CMK (cell line): ENCODE measurements at places on chromosomes 5 and 9.

DNA sequence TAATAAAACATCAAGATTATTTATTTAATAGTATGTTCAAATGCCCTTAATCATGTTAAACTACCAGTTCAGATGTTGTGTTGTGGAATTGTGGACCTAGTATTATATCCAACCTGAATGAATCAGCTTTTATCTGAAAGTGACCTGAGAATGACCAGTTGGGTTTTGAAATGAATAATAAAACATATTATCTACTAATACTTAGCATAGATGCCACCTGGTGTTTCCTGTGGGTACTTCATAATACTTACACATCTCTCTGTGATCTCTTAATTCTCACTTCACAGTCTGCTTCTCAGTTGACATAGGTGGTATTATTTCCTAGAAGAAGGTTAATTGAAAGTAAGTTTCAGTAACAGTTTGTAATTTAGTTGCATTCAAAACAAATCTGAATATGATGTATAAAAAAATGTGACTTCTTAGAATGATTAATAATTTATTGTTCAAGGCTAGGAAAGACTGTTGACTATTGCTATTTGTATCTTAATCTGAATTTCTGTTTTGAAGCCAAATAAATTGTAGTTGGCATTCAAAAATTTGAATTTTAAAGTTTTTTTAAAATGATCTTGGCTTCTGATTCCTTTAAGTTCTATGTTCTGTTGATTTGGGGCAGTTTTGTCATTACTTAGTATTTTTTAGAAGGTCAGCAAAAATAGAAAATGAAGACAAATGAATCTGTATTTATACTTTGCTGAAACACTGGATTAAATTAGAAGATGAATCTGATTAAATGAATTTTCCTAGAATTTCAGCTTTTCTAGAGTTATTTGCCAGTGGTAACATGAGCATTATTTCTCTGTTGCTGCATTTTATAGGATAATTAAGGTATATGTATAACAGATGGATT is 48.2 kb downstream of the KIF2A start:
- peak; percentile 5 for DNase-seq

DNA sequence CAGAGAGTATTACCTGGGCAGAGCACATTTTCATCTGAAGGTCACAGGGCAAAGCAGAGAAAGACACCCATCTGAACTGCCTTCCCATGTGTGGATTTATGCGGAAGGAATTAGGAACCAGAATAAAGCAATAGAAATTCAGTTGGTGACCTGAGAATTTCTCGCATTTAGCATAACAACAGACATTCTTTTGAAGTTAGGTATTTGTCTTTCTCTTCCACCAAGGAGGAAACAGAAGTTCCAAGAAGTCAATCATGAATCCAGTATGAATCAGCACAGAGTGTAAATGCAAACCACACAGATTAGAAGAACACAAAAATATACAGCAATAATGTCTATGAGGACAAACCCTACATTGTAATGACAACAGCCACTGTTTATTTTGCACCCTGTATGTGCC is 515.2 kb upstream of the BRINP1 start:
- no peak for DNase-seq

DNA sequence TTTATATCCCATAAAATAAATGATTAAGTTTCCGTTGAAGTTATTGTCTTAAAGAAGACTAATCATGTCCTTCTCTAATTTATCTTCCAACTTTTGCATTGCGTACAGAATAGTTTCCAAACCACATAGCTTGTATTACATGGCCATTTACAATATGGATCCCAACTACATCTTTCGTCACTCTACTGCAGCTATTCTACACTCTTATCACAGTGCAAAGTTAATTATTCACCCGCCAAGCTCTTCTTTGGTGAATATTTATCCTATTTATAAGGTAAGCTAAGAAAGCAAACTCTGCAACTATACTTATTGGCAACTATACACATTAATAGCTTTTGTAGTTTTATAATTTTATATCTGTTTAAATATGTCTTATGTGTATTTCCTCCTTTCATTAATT is 75.9 kb upstream of the ADAMTS19 start:
- DNase-seq, result no peak

GRCh38 chr5:60084226-60084625 is 190.7 kb upstream of the PDE4D start:
- no peak for DNase-seq

GRCh38 chr5:93272108-93272507 is 308.9 kb downstream of the NR2F1-AS1 start:
- DNase-seq, result no peak

DNA sequence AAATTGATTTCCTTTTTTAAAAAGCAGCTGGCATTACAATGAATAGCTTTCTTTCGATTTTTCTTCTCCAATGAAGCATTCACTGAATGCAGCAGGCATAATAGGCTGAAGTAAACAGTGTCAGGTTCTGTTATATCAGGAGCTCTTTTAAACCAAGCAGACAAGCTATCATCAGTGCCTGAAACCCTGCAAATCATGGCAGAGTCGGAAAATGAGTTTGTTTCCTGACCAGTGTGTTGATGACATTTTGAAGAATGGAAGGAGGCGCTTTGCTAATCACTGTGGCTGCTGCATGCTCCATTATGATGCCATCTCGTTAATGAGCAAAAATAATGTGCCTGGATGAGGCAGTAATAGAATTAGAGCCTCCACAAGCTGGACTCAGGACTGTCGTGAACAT is 284.5 kb downstream of the ZNF608 start:
- no peak for DNase-seq

DNA sequence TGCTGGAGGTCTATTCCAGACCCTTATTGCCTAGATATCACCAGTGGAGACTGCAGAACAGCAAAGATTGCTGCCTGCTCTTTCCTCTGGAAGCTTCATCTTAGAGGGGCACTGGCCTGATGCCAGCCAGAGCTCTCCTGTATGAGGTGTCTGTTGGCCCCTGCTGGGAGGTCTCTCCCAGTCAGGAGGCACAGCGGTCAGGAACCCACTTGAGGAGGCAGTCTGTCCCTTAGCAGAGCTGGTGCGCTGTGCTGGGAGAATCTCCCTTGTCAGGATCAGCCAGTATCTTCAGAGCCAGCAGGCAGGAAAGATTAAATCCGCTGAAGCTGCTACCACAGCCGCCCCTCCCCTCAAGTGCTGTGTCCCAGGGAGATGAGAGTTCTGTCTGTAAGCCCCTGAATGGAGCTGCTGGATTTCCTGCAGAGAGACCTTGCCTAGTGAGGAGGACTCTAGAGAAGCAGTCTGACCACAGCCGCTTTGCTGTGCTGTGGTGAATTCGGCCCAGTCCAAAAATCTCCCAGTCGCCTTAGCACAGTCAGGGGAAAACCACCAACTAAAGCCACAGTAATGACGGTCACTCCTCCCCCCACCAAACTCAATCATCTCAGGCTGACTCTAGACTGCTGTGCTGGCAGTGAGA is 124.1 kb downstream of the JAKMIP2 start:
- DNase-seq, result peak; percentile 0

- peak; percentile 17 for DNase-seq
Observed at GRCh38 chr9:97109194-97109811, 70.4 kb upstream of the CTSV start.

GRCh38 chr9:111148052-111149017 is 110.1 kb upstream of the LPAR1 start:
- DNase-seq, result no peak

DNA sequence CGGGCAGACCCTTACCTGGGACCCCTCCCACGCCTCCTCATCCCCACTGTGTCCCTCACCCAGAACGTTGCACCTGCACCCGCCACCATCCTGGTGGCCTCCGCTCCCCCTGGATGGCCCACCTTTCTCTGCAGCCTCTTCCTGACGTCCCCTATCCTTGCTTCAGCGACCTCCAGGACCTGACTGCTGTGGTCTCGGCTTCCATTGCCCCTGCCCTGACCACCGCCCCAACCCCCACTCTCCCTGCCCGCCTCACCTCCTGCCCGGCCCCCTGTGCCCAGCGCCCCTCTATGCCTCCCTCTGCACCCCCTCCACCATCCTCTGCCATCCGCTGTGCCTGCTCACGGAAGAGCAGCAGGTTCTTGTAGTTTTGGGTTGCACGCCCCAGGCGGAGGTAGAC is 2.2 kb downstream of the LCN10 start:
- DNase-seq, result no peak

DNA sequence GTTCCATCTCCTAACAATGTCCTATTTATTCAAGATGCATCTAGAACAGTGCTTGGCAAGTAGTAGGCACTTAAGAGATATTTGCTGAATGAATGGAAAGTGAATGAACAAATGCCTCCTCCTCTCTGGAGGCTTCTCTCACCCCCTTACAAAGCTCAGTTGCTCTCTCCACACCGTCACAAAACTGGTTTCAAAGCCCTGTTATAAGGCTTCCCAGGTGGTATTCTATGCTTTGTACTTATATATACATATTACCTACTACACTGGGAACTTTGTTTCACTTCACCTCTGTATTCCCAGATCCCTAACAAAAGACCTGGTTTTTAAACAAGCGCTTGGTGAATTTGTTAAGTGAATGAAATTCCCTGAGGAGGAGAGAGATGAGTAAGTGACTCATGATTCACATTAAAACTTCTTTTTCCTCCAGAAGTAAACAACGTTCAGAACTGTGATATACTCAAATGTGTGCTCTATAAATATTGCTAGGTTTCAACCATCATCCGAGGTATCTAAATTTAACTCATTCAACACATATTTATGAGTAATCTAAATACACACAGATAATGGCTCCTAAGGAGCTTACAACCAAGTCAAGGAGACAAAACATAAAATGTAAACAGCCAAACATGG is 36.0 kb downstream of the DENND1A start:
- no peak for DNase-seq

DNA sequence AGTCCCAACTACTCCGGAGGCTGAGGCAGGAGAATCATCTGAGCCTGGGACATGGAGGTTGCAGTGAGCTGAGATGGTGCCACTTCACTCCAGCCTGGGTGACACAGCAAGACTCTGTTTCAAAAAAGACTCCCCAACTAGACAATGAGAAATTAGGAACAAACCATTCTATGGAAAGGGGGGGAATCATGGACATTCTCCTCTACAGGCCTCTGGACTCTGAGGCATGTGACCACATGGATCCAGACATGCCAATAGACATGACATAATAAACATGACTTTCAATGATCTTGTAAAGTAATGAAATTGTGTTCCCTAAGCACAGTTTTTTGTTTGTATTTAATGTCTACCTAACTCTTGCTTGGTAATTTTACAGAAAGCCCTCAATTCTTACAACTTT is 8.8 kb downstream of the HOMER1 start:
- DNase-seq, result no peak

- DNase-seq, result no peak
Observed at GRCh38 chr5:138962614-138963370, 87.7 kb upstream of the LRRTM2 start.

GRCh38 chr5:134969166-134969565 is 1.5 kb downstream of the CATSPER3 start:
- no peak for DNase-seq

GRCh38 chr5:127826011-127826410 is 122.8 kb downstream of the CCDC192 start:
- no peak for DNase-seq

GRCh38 chr9:122286764-122287163 is 22.1 kb downstream of the MRRF start:
- no peak for DNase-seq

DNA sequence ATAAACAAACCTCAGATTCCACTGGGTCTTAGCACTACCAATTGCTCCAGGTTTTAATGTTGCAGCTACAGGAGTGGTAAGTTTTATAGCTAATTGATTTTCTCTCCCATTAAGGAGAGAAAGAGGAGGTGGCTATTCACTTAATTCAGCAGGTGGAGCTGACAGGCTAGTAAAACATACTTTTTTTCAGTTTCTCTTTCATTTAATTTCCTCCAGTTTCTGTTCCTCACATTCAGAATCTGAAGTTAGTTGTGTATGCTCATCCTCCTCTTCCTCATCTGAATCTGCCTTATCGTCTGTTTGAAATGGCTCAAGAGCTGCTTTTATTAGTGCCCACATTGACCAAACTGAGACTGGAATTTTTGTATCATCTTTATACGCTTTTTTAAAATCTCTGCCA is 98.0 kb downstream of the PLPPR1 start:
- no peak for DNase-seq

GRCh38 chr5:138469540-138470321 is 4.5 kb downstream of the EGR1 start:
- DNase-seq, result no peak

DNA sequence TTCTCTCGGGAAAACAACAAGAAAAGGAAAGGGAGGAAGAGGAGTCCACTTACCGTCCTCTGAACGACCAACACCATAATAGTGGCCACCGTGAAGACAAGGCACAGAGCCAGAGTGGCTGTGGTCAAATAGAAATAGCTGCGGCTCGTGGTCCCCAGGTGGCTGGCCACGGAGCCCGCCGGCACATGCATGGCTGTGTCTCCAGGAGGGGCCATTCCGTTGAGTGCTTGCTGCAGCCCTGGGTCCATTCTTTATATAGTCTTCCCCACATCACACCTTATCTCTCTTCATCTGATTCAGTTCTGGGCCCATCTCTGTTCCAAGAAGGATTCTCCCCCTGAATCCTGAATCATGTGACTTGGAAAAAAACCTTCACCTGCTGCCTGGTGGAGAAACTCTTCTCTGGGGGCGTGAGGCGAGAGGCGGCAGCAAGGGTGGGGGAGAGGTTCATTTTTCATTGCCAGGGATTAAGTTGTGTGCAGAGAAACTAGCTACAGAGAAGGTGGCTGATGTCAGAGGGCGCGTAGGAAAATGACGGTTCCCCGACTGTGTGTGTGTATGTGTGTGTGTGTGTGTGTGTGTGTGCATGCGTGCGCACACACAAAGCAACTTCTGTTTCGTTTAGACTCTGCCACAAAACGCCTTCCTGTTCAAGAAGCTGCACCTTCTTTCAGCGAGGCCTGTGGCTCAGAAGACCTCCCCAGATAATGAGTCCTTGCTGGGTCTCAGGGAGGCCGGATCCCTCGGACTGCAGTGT is at the start of gene TNFSF8:
Gene TNFSF8 (minus strand): TSS at position 536 of the 757 bp plus-strand sequence. CDS start 288 bp downstream, at position 248.
- DNase-seq, result no peak
